ENCODE measurements at places on chromosomes 11 and 22. TPM values are rescaled to one million over a fixed set of nuclear protein-coding genes. Genes with fewer than 3 reads are reported as not detected.
A peak's percentile ranks its signal among the peaks of the same experiment; 100 is the strongest.

OR51I1 gene
- not detected for total RNA-seq

FAM111B gene
- 3.9 TPM for total RNA-seq

- no peak for DNase-seq
Measured at GRCh38 chr11:111923351-111923788, 4.7 kb downstream of the C11orf52 start.

DNA sequence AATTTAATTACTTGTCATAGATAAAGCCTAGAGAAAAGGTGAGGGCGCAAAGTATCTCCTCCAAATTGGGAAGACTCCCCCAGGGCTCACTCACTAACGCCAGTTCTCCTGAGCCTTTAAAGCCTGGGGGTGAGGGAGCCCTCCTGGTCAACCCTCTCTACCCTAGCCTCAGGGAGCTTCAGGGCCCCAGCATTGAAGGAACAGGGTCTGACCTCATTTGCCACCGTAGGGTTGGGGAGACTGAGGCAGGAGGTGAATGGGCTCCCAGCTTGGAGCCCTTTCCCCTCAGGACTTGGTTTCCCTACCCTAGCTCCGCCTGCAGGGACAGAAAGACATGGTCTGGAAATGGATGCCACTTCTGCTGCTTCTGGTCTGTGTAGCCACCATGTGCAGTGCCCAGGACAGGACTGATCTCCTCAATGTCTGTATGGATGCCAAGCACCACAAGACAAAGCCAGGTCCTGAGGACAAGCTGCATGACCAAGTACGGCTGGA is 1.7 kb downstream of the FOLR2 start:
- no peak for DNase-seq

CLDN5 gene
- total RNA-seq = 83.8 TPM

DNA sequence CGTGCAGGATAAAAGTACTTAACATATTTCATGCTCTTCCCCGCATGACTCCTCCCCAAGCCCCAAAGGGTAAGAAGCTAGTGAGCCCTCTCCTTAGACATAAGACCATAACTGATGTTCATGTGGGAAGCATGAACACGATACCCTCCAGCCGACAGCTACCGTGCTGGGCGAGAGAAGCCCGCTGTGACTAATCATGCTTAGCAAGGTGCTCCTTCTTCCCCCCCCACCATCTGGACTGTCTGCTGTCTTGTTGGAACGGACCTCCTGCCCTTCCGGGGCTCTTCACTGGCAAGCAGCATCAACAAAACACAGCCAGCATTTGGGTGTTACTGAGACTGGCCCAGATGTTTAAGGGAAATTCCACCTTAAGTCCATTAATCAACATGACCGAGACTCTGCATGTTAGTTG is 200.6 kb downstream of the DBX1 start:
- no peak for DNase-seq

DNA sequence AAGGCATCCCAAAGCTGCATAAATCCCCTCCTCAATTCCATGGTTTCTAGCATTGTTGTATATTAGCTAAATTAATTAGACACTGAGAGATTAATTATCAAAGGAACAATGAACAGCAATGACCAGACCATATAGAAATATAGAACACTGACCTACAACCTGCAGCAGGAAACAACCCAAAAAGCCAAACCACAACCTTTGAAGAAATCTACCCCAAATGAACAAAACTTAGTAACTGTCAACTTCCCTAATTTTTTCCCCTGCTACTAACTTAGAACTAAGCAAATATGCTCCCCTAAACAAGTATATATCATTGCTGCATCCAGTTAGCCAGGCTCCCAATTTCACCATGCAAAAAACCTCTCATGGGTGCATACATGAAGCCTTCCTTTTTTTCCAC is 268.0 kb upstream of the ANO3 start:
- DNase-seq = no peak

DNA sequence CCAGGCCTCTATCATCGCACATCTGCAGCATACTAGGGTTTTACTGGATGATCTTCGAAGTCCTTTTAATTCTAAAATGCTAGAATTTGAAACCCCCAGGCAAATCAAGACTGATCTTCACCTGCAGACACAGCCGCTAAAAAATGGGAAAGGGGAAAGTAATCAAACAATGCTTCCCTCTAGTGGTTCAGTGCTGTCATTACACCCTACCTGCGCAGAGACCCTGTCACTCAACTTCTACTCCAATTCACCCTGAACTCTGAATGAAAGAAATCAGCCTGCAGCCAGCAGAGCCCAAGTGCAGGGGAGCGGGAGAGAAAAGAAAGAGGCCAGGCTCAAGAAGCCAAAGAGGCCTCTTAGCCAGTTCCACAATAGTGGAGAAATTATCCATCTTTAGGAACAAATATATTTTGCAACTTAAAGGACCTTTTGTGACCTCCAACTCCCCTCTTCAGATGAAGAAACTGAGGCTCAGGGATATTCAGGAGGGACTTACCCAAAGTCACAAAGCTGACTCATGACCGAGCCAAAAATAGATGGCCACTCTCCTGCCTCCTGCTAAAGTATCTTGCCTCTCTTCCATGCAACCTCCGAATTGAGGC is 33.0 kb downstream of the SERGEF start:
- peak; percentile 3 for DNase-seq

- DNase-seq = no peak
Measured at GRCh38 chr11:131281316-131281715, 89.1 kb upstream of the NTM start.

GRCh38 chr11:17790453-17790852 is 55.9 kb downstream of the KCNC1 start:
- DNase-seq = no peak

SPDYC gene
- total RNA-seq = not detected

GRCh38 chr11:4465407-4465806 is 16.3 kb downstream of the OR52K2 start:
- DNase-seq = no peak

DNA sequence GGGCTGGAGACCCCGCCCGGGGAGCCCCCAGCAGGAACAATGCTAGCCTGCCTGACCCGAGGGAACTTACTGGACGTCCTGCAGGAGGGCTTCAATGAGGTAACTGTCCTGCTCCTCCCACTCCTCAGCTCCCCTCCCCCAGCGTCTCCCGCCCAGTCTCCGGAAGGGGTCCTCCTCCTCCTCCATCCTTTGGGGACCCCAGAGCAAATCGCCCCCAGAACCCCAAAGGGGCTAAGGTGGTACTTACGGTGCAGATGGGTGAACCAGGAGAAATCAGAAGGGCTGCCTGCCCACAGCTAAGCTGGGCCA is 272 bp downstream of the DIXDC1 start:
- DNase-seq = no peak

- DNase-seq = no peak
Measured at GRCh38 chr11:95521133-95521542, 268.4 kb downstream of the FAM76B start.

TTC36 gene
- 2.7 TPM for total RNA-seq

- peak; percentile 21 for DNase-seq
Measured at GRCh38 chr11:114228435-114229411, 67.5 kb upstream of the NNMT start.

- DNase-seq = no peak
Measured at GRCh38 chr11:14519597-14519916, 629 bp downstream of the PSMA1 start.

DNA sequence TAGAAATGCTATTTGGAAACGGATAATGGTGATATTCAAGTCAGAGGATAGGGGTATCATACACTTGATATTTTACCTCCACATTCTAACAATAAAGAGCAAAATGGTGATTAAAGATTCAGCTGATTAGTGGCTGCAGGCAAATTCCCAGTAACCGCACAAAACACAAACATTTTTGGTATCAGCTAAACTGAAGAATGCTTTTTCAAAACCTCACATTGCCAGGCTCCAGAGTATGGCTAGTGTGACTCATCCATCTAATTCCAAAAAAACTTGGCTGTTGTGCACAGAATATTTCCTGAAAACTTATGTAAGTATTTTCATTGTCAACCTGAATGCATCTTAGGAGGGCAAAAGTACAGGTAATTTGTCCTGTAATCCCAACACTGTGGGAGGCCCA is 10.9 kb downstream of the SRPRA start:
- DNase-seq = no peak

DNA sequence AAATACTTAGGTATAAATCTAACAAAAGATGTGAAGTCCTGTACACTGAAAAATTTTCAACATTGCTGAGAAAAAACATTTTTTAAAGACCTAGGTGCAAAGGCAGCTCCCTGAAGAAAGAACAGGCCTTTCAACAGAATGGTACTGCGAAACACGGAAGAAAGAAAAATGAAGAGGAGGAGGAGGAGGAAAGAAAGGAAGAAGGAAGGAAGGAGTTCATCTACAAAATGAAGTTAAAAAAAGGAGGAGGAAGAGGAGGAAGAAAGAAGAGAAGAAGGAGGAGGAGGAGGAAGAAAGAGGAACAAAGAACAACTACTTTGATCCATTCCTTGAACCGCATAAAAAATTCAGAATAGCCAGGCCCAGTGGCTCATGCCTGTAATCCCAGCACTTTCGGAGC is 29.5 kb downstream of the DGCR2 start:
- DNase-seq = no peak

GRCh38 chr11:20021212-20021611 is 139.1 kb downstream of the DBX1 start:
- no peak for DNase-seq

BACE1-AS gene
- 5.3 TPM for total RNA-seq

DNA sequence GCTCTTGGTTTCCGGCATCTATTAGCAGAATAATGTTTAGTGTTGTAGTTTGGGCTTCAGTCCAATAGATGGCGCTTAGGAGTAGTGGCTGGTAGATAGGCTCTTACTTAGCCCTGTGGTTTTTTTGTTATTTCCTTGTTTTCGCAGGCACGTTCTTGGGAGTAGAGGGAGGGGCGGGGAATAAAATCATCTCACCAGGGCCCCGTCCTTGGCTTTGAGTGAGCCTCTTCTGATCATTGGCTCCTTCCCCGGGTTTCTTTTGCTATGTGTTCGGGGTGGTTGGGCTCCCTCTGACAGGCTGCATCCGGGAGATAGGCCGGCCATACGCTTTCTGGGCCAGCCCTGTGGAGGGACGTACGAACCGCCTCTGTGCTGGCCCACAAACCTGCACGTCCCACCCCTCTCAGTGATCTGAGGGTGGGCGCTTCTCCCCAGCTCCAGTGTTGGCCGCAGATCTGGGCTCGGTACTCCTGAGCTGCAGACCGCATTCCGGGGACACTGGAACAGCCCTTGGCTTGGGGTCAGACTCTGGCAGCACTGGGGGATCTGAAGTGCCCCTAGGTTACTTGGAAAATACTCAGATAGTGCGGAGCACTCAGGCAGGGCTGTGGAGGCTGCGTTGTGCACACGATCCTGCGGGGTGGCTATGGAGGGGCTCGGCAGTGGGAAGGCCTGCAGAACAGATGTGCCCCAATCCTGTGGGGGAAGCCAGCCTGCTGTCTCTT is 217.0 kb downstream of the DYNC2H1 start:
- no peak for DNase-seq

DNA sequence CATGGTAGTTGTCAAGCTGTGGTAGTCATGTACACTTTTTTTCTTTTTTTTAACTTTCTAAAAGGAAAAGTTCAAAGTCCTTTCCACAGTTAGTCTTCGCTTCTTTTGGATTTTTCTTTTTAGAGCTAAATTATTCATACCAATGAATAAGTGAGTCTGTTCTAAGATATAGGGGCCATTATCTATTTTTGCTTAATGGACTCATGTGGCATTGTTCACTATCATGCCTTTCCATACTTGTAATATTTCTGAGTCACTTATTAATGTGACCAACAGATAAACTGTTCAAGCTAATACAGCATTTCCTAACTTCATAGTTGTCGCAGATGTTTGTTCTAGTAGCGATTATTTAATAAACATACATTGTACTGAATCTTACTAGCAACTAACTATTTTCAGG is 8.0 kb upstream of the B3GNT6 start:
- no peak for DNase-seq

- no peak for DNase-seq
Measured at GRCh38 chr22:17412232-17412631, 43.0 kb downstream of the CECR2 start.

GRCh38 chr22:23649071-23649501 is 17.0 kb upstream of the DRICH1 start:
- no peak for DNase-seq

GRCh38 chr11:17770048-17770652 is 35.6 kb downstream of the KCNC1 start:
- no peak for DNase-seq

DNA sequence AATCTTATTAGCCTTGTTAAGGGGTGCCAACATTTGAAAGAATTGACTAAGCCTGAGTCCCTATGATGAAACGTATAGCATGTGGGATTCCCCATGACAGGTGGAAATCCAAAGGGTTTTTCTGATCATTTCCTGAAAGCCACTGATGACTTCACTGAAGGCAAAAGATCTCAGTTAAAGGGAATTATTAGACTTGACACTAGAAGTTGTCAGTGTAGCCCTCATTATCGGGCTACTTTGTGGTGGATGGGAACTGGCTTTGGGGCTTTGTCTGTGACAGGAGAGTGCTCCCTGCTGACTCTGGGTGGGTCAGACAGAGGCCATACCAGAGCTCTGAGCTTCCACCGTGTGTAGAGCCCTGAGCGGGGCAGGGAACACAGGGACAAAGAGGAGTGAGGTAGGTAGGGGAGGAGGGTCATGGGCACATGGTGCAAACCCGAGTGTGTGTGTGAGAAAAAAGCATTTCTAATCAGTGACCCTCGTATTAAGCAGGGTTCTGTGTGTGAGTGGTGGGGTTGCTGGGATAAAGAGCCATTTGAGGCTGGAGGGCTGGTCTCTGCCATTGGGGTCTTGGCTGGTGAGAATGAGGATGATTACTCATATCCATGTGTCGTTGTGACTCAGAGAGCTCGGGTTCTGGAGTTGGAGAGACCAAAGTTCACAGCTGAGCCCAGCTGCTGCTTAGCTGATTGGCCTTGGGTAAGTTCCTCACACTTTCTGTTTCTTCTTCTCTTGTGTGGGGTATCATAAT is 101.1 kb downstream of the GRIK4 start:
- DNase-seq = no peak

DNA sequence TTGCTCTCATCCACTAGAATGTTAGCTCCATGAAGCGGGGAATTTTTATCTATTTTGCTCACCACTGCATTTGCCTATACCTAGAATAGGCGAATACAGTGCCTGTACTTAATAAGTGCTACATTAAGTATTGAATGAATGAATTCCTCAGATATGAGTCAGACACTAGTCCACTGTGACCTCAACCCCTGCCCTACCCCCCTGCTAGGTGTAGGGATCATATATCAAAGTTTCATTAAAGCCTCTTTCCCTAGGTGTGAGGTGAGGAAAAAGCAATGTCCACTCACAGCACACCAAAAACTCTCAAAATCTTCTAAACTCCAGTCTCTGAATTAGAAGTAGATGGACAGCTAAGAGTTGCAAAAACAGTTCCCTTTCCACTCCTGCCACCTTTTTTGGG is 9.8 kb upstream of the PSMA1 start:
- DNase-seq = no peak

DNA sequence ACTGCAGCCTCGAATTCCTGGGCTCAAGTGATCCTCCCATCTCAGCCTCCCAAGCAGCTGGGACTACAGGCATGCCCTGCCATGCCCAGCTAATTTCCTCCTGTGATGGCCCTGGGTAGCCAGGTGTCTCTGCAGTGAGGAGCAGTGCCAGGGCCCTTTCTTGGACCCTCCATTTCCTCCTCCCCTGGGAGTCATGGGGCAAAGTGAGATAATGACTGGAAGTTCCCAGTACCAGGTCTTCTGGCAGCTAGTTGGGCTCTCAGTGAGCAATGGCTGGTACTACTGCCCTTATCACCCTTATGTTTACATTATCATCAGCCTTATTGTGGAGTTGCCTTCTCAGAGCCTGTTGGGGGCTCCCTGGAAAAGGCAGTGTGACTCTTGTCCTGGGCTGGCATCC is 17.6 kb downstream of the DAGLA start:
- no peak for DNase-seq
